ENCODE measurements at places on chromosomes 1 and 21.

- peak; percentile 51 for DNase-seq
Measured at GRCh38 chr1:151327903-151328674, 873 bp upstream of the PI4KB start.

- DNase-seq: no peak
Measured at GRCh38 chr1:232985882-232986526, 35.6 kb downstream of the NTPCR start.

GRCh38 chr1:175506081-175506480 is 237.3 kb downstream of the TNR start:
- DNase-seq: no peak

DNA sequence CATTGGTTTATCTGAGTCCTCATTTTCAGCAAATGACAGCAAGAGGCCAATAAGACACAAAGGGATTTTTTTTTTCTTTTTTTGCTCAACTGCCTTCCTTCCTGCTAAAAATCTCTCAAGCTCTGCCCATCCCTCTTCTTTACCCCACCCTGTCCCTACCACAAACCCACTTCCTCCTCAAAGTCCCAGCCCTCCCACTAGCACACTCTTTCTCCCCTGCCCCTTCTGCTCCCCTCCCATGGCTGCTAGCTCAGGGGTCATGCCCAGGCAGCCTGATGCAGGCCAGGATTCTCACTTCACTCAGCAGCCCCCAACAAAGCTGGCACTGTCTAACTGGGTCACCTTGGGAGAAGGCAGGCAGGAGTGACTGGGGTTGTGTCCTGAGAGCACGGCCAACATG is 28.8 kb upstream of the PPP2R5A start:
- DNase-seq: no peak

- no peak for DNase-seq
Measured at GRCh38 chr1:3011631-3012455, 9.4 kb upstream of the ACTRT2 start.

DNA sequence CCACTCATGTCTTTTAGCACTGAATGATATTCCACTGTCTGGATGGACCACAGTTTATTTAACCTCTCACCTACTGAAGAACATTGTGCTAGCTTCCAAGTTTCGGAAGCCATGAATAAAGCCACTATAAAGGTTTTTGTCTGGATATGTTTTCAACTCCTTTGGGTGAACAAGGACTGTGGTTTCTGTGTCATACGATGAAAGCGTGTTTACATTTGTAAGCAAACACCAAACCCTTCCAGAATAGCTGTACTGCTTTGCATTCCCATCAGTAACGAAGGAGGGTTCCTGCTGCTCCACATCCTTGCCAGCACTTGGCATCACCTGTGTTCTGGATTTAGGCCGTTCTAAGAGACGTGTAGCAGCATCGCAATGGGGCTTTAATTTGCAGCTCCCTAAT is 10.7 kb upstream of the ARHGEF16 start:
- no peak for DNase-seq

DNA sequence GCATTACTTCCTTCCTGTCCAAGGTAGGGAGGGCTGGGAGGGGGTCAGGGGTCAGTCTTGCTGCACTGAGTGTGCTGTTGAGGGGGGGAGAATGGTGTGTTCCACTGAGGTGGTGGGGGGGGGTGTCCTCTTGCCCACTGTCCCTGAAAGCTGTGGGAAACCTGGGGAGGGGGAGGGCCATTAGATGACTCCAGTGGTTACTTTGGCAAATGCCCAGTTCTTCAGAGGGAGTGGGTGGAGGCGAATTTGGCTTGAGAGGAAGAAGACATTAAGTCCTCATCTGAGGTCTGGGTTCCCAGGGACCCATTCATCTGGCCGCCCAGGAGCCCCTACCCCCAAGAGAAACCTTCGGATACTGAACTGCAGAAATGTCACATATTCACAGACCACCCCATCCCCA is 36.2 kb downstream of the MEF2D start:
- DNase-seq: no peak

- DNase-seq: no peak
Measured at GRCh38 chr21:30695956-30696355, 22.6 kb downstream of the KRTAP21-3 start.

- no peak for DNase-seq
Measured at GRCh38 chr1:180160357-180160756, 5.7 kb downstream of the QSOX1 start.

DNA sequence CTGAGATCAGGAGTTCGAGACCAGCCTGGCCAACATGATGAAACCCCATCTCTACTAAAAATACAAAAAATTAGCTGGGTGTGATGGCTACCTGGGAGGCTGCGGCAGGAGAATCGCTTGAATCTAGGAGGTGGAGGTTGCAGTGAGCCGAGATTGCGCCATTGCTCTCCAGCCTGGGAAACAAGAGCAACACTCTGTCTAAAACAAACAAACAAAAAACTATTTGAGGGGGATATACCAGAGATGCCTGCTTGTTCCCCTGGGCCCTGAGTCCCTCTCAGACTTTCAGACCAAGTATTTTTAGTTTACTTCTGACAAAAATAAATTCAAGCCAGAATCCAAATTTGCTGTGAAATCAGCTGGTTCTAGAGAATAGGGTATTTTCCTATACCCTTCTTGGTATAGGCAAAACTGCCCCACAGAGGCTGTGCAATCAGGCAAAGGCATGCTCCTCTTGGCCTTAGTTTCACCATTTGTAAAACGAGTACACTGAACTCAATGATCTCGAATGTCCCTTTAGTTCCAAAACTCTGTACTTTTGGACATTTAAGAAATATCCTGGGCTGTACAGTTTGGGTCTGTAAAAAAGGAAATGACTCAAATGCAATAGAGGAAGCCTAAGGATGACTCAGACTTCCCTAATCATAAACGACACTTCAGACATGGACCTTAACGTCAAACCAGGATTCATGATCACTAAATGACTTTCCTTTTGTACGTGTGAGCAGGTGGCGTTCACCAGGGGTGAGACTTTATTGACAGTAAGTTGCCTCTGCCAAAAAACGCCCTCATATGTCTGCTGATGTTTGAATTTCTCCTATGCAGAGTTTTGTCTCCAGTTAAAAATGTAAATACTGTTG is 16.1 kb downstream of the ENSA start:
- DNase-seq: no peak

GRCh38 chr1:181577475-181577874 is 94.2 kb downstream of the CACNA1E start:
- no peak for DNase-seq

- DNase-seq: no peak
Measured at GRCh38 chr1:13228343-13228781, 2.4 kb upstream of the PRAMEF18 start.

GRCh38 chr1:116262995-116263385 is 110.1 kb upstream of the ATP1A1 start:
- no peak for DNase-seq

GRCh38 chr1:201506557-201507359 is at the start of gene CSRP1:
TSS of gene CSRP1 (minus strand) at chr1:201507123. CDS start at chr1:201496303, 10,820 bp downstream.
- DNase-seq: peak; percentile 84

DNA sequence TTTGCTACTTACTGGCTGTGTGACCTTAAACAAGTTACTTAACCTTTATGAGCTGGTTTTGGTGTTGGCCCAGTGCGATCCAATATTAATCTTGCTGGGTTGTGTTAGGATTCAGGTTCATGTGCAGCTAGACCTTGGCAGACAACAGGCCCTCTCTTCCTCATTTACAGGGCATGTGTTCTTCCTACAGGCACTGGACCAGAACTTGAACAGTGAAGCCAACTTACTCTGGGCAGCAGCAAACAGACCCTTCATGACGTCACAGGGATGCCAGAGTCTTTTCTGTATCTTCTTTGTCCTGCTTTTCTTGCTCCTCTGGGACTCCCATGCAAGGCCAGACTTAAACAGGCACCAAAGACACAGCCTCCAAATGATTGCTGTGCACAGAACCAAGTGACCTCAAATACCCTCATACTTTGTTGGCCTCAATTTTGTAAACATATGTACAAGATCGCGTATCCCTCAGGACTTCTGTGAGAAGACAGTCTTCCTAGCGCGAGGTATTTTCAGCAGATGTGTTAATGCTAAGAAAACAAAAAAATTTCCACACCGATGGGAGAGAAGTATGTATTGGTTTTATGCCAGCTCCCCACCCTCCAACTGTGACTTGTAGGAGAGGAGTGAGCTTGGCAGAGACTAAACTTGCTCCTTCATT is 73.7 kb downstream of the URB2 start:
- no peak for DNase-seq

DNA sequence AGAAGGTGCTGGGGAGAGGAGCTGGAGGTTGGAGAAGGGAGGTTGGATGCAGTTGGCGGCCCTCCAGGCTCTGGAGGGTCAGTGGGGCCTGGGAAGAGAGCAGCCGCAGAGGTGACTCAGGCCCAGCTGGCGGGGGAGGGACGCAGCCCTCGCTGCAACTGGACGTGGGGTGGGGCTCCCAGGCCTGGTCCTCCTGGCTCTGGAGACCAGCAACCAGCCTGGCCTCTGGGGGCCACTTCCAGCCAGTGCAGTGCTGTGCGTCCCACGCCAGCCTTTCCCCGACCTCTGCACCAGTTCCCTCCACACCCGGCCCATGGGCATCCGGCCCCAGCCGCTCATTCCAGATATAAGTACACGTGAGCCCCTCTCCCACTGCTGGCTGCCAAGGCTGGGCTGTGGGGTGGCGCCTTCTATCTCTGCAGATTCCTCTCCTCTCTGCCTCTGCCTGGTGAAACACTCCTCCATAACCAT is 38.0 kb upstream of the COL18A1 start:
- no peak for DNase-seq

DNA sequence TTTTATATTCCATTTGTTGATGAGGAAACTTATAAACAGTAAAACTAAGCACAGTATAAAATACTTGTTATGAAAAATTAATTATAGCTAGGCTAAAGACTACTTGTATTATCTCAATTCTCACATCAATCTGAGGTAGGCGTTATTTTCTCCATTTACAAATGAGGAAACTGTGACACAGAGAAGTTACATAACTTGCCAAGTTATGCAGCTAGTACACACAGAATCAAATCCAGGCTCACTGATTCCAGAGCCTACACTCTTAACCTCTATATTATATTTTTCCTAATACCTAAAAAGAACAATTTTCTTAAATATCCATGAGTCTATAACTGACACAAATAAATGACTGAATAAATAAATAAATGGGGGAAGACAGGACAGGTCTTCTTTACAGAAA is 11.2 kb upstream of the VPS45 start:
- no peak for DNase-seq

- DNase-seq: no peak
Measured at GRCh38 chr1:93652323-93652949, 29.2 kb downstream of the BCAR3 start.

- no peak for DNase-seq
Measured at GRCh38 chr1:119882132-119883049, 13.9 kb downstream of the ADAM30 start.

GRCh38 chr1:192926736-192927135 is 117.9 kb downstream of the RGS2 start:
- no peak for DNase-seq

DNA sequence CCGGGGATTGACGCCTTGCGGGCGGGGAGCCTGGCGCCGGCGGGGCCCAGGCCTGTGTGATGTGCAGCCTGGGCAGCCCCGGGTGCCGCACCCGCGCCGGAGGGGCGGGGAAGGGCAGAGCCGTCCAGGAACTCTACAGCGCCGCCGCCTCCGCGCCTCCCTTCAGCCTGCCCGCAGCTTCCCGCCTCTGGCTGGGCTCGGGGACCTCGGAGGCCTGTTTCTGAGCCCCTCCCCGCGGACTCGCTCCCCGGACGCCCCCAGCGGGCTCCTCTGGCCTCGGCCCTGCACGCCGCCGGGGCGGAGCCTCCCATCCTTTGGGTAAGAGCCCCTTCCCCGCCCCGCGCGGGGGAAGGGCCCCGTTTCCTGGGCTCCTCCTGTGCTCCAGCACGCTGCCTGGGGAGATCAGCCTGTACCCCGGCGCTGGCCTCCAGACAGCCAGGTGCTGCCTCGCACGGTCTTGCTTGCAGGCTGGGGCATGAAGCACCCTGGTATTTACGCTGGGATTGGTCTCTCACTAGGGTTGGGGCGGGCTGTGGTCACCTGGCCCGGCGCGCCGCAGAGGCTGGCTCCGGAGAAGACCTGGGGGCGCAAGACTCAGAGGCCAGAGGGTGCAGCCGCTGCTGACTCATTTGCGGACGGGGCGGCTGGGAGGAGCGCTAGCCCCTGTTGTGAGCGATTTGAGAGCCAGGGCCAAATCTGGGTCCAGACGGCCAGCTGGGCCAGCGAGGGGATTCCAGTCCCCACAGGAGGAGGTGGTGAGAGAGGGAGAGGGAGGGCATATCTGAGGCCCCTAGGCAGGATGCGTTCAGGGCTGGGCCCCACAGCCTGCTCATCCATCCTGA is 5.7 kb upstream of the ACOT11 start:
- DNase-seq: peak; percentile 77

GRCh38 chr1:245263529-245264095 is 108.8 kb downstream of the KIF26B start:
- no peak for DNase-seq

GRCh38 chr1:183872403-183872802 is 67.5 kb downstream of the RGL1 start:
- no peak for DNase-seq

DNA sequence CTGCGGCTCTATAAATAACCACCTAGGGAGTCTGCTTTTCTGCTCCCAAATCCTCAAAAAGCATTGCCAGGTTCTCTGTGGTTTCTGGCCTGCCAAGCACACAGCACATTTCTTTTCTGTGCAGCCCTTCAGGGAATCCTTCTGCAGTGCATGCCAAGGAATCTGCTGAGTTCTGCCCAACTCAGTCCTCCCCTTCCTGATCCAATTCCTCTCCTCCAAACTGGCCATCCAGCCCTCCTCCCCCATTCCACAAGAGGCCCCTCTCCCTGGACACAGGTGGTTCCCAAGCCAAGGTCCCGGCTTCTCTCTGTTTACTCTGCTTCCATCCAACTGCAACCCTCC is 61.8 kb downstream of the HIVEP3 start:
- DNase-seq: no peak

DNA sequence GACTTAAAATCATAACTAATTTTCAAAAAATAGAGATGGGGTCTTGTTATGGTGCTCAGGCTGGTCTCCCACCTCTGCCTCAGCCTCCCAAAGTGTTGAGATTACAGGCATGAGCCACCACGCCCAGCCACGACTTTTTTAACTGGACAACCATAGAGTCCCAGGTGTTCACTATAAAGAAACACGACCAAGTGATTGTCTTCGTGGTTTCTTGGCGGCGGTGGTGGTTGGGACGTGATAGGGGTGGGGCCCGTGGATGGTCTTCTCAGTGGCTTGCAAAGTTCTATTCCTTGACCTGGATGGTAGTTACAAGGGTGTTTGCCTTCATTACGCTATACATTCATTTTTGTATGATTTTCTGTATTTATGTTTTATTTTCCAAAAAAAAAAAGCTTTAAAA is 34.6 kb upstream of the COX20 start:
- no peak for DNase-seq

Data from HuH-7.5 (cell line).